NT2/D1 (cell line): ENCODE measurements at places on chromosomes 12 and 14.
A peak's percentile ranks its signal among the peaks of the same experiment; 100 is the strongest.

DNA sequence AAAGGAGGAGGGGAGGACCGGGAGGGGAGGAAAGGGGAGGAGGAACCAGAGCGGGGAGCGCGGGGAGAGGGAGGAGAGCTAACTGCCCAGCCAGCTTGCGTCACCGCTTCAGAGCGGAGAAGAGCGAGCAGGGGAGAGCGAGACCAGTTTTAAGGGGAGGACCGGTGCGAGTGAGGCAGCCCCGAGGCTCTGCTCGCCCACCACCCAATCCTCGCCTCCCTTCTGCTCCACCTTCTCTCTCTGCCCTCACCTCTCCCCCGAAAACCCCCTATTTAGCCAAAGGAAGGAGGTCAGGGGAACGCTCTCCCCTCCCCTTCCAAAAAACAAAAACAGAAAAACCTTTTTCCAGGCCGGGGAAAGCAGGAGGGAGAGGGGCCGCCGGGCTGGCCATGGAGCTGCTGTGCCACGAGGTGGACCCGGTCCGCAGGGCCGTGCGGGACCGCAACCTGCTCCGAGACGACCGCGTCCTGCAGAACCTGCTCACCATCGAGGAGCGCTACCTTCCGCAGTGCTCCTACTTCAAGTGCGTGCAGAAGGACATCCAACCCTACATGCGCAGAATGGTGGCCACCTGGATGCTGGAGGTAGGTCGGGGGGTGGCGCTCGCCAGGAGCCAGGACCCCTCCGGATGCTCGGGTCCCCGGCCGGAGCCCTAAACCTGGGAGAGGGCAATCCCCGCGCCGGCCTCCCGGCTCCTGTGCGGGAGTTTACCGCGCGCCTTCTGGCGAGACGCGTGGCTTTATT is at the start of gene CCND2:
Gene CCND2 (plus strand): TSS at position 111 of the 744 bp plus-strand sequence. CDS start 279 bp downstream, at position 390.
- peak; percentile 100 for DNase-seq

GRCh38 chr12:879641-880040 is 69.9 kb downstream of the RAD52 start:
- DNase-seq: no peak

GRCh38 chr12:90058704-90059103 is 350.1 kb upstream of the ATP2B1 start:
- no peak for DNase-seq

DNA sequence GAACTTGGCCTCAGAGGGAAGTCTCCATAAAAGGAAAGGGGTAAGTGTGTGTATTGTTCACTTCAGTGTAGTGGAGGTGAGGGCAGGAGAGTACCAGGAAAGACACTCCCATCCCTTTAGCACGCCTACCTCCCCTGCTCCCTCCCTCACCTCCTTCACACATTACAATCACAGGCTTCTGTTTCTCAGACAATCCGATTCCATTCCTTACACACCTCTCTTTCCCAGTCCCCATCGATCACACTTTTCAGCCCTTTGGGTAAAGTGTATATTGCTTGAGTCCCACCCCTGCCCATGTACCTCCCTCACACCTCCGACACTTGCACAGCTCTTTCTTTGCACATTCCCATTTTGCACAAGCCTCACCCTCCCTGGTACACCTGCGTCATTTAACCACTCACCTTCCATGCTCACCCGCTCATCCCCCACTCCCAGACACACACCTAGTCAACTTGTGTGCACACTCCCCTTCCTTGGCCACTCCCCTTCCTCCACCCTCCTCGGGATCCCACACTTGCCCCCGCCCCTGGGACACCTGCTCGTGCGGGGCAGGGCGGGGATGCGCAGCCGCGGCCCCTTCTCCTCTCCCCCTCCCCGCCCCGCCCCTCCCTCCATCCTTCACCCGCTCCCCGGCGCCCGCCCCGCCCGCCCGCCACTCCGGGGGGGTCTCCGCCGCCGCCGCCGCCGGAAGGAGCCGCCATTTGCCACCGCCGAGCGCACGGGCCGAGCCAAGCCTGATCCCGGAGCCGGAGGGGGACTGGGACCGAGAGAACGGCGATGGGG is at the start of gene MARCHF9:
Gene MARCHF9 (plus strand): TSS at position 693 of the 783 bp plus-strand sequence. CDS start 426 bp downstream, outside the sequence.
- no peak for DNase-seq

GRCh38 chr14:41570415-41571155 is 36.1 kb upstream of the LRFN5 start:
- DNase-seq: no peak

GRCh38 chr12:90851800-90852718 is 102.9 kb downstream of the CCER1 start:
- DNase-seq: no peak

- no peak for DNase-seq
Measured at GRCh38 chr14:55846826-55847446, 266.9 kb downstream of the KTN1 start.

DNA sequence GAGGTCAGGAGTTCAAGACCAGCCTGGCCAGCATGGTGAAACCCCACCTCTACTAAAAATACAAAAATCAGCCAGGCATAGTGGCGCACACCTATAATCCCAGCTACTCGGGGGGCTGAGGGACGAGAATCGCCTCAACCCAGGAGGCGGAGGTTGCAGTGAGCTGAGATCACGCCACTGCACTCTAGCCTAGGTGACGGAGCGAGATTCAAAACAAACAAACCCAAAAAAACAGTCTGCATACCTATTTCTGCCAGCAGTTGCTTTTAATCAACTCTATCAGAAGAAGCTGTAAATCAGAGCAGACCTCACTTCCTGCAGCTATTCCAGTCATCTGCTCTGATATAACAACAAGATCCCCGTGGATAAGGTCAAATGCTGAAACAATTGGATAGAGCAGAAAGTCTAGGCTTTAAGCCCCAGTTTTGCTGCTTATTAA is 50.5 kb downstream of the LIMA1 start:
- DNase-seq: no peak

- no peak for DNase-seq
Measured at GRCh38 chr12:25404955-25405354, 148.1 kb downstream of the LMNTD1 start.

DNA sequence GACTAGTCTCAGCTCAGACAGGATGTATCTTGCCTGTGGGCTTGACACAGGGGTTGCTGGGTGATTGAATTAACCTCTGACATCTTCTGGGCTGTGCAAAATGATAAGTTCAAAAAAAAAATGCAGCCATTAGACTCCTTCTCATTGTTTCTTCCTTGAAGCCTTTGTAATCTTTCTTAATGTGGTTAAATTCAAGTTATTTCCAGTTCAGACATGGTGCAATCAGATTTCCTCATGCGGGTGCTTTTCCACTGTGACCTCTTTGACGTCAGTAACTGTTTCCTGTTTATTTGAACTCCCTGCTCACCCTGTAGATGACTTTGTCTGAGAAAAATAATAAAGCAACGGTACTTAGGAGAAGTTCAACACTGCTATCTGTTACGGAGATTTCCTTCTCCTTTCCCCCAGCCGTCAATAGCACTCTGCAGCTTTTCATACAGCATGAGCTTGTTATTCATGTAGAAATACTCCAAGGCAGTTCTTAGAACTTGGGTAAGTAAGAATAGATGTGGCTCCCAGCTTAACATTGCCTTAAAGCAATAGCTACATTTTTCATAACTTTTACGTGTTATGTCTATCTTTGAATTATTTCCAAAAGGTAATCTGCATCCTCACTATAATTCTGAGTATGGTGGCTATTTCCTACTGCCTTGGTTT is 155.5 kb downstream of the PRKCH start:
- DNase-seq: no peak

GRCh38 chr12:12190087-12190809 is 76.6 kb downstream of the LRP6 start:
- no peak for DNase-seq

- no peak for DNase-seq
Measured at GRCh38 chr12:69067713-69068112, 134.7 kb upstream of the CPM start.

DNA sequence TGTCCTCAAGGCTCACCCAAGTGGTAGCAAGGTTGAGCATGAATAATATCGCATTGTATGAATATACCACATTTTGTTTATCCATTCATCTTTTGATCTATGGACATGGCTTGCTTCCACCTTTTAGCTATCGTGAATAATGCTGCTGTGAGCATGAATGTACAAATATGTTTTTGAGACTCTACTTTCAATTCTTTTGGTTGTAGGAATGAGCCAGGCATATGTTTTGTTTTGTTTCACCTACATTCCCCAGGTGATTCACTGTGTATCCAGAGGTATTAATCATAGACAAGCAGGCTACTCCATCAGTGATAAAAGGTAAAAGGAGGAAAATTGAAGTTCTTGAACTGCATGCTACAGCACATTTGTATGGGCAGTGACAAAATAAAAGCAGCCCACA is 35.8 kb downstream of the CDKL1 start:
- DNase-seq: no peak

GRCh38 chr12:75481774-75482173 is 1.2 kb downstream of the GLIPR1 start:
- DNase-seq: no peak
